Stimulated activated CD8-positive, alpha-beta memory T cell treated with anti-CD3 and anti-CD28 coated beads, Interleukin-4, amount 100 ng/mL, for 24 hours (primary cell): ENCODE measurements at places on chromosomes 6 and 20.
A peak's percentile ranks its signal among the peaks of the same experiment; 100 is the strongest.

DNA sequence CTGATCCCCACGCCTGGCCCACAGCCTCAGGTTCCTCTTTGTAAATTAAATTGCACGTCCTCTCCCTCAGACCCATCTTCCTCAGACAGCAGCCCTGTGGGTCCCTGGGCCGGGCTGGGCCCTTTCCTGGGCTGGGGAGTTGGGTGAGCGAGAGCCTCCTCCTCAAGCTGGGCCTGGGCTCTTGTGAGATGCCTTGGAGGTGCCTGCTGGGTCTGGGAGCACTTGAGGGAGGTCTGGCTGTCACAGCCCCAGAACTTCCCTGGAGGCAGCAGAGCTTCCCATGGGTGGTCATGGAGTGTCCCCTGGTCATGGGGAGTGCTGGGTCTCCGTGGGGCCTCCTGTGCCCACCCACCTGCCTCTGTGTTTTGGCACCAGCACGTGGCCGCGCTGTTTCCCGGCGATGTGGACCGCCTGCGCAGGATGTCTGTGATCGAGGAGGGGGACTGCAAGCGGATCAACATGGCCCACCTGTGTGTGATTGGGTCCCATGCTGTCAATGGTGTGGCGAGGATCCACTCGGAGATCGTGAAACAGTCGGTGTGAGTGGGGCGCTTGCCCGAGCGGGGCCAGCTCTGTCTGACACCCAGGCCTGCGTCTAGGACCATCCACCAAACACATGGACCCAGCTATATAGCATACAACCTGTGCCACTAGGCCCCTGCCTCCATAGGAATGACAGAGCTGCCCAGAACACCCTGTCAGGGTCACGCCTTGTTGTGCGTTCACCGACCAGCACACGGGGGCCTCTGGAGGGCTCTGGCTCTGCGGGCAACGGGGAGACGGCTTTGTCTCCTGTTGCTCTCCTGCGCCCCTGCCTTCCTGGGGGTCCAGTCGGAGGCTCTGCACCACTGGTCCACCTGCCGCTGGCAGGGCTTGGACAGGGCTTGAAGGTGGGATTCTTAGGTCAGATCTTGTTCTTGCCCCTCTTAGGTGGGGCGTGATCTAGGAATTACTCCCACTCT lies 33.0 kb downstream of the PYGB start:
- DNase-seq = no peak

DNA sequence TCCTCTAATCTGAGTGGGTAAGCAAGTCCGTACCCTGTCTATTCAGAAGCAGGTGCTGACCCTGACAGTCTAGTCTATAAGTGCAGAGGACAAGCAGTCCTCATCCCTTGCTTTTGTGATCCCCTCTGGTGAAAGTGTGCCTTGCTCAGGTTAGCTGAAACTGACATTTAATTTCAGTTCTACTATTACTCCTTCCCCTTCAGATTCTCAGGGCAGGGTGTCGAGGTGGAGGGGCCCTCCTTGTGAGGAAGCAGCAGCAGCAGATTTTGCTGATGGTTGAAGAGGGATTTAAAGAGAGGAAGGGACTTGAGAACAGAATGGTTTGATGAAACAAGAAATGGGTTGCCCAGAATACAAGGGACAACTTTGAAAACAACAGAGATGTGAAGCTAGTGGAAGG lies 309.3 kb downstream of the CLIC5 start:
- no peak for DNase-seq

GRCh38 chr20:2101057-2101864 lies at the start of gene STK35:
STK35 (plus strand) TSS chr20:2101827; CDS start chr20:2101882, 55 bp downstream.
- DNase-seq = peak; percentile 68

DNA sequence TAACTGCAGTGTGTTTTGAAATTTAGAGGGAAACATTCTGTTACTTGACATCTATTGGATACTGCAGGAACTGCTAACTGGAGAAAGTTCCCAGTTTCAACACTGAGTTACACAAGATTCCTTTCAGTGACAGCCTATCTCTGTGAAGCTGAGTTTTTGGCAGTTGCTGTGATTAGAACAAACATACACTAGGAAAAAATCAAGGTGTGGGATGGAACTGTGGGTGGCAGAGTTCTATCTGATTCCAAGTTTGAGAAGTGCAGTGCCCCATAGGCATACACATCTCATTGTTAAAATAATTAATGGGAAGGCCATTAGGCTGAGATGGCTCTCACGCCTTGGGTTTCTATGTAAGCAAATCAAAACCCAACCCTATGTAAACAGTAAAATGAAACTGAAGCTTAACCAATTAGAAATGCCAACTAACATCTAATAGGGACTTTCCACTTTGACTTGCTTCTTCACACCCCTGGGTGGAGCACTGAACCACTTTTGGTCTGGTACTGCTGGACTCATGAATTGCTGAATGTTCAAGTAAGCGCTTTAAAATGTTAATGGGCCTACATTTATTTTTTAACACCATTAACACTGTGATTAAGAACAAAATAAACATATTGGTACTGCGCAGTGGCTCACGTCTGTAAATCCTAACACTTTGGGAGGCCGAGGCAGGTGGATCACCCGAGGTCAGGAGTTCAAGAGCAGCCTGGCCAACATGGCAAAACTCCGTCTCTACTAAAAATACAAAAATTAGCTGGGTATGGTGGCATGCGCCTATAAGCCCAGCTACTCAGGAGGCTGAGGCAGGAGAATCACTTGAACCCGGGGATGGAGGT lies 55.2 kb upstream of the TBC1D7 start:
- DNase-seq = no peak

DNA sequence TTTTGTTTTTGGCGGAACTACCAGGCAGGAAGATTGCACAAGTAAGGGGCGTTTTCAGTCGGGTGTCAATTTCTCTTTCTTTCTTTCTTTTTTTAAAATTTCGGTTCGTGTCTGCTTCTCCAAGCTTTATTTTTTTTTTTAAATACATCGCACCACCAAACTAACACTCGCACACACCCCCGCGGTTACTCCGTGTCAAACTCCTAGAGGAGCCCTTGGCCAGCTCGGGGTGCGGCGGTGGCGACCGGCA lies 338 bp downstream of the UTRN start:
- DNase-seq = no peak

DNA sequence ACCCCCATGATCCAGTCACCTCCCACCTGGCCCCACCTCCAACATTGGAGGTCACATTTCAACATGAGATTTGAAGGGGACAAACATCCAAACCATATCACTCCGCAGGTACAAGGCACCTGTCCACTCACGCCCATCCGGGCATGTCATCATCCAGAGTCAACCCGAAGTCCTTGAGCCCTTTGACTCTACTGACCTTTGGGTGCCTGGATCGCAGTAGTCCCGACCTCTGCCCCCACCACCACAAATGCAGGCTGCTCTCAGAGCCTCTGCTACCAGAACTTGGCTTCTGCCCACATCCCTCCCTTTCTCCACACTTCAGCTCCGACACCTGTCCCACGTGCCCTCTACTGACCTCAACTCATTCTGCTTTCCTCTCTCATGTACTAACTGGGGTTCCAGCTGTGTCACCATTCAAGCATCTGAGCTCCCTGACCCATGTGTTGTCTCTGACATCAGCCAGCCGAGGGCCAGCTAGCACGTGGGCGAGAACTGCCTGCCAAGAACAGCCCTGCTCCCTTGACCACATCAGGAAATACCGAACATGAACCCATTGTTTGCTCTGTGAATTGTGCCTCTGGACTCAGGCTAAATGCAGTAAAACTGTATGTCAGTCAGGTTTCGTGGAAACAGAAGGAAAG lies 498.3 kb upstream of the SULF2 start:
- no peak for DNase-seq

GRCh38 chr20:1381753-1382591 lies 10.9 kb downstream of the FKBP1A start:
- no peak for DNase-seq

DNA sequence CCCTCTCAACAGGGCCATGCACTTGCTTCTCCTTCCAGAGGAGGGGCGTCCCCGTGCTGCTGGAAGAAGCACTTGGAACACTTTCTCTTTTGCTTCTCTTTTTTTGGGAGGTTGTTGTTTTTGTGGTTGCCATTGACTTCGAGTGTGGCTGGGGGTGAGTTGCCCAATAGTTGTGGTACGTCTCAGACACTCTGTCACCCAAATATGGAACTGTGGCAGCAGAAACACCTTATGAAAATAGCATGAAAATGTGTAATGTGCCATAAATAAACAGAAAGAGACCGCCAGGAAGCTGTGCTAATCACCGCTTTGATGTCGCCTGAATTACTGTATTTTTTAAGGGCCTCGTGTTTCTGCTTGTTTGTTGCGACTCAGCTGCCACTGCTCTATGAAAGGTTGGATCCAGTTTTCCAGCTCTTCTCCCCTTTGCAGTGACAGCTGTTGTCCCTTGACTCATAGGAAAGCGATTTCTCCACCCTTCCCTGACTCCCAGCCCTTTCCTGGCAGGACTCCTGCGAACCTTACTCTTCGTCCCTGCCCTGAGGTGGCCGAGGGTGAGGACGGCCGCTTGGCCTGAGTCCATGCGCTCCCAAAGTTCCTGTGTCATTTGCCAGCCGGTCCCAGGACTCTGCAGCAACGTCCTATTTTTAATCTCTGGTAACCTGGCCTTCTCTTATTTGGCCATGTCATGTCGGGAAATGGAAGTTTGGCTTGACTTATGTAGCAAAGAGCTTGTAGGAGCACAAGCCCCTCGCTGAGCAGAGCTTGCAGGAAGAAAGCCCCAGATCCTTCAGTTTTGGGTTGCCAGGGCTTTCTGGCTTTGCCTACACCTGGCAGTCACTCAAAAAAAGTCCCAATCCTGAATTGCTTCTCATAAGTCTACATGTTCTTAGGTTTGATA lies 694.6 kb downstream of the QKI start:
- no peak for DNase-seq

- DNase-seq = no peak
Observed at GRCh38 chr6:159902620-159903019, 11.8 kb downstream of the MAS1 start.

DNA sequence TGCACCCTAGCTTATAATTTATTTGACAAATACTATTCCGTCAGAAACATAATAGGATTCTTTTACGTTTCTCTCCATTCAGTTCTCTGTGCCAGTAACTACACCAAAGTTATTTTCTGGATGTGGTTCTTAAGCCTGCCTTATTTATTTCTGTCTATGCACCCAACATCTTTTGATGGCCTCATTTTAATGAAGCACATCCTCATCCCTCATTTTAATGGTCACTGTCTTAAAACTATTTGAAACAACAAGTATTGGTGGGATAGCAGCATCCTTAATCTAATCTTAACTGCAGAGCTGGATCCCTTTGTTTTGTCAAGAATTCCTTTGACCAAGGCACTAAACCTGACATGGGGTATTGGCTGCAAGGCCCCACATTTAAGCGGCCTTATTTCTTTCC lies 11.0 kb downstream of the FAM135A start:
- DNase-seq = no peak

DNA sequence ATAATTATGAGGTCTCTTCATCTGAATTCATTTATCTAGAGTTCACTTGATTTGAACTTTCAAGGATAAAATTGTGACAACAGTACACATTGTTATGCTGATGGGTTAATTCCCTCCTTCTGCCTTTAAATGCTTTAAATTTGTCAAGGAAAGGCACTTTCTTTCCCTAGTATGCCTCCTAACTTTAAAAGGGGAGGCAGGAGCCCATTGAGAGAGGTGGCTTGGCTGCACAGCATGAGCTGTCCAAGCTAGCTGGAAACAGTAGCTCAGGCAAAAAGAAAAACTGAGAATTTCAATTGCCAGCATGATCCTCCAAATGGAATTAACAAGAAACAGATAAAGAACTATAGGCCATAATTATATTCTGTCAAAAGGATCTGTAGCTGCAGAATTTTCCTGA lies 243.3 kb upstream of the GRIK2 start:
- DNase-seq = no peak

- DNase-seq = no peak
Observed at GRCh38 chr6:28267695-28268059, 734 bp downstream of the ZSCAN26 start.

- no peak for DNase-seq
Observed at GRCh38 chr6:72855471-72855870, 233.6 kb downstream of the KCNQ5 start.

- no peak for DNase-seq
Observed at GRCh38 chr6:21404577-21404976, 189.0 kb upstream of the SOX4 start.

GRCh38 chr20:1830240-1830639 lies 65.0 kb upstream of the SIRPA start:
- DNase-seq = no peak

- no peak for DNase-seq
Observed at GRCh38 chr20:9999645-10000044, 35.1 kb upstream of the ANKEF1 start.

GRCh38 chr6:13001927-13002326 lies 285.4 kb downstream of the PHACTR1 start:
- no peak for DNase-seq

GRCh38 chr20:8196096-8196495 lies 64.0 kb downstream of the PLCB1 start:
- DNase-seq = no peak

- no peak for DNase-seq
Observed at GRCh38 chr6:112331306-112331705, 15.8 kb upstream of the RFPL4B start.

DNA sequence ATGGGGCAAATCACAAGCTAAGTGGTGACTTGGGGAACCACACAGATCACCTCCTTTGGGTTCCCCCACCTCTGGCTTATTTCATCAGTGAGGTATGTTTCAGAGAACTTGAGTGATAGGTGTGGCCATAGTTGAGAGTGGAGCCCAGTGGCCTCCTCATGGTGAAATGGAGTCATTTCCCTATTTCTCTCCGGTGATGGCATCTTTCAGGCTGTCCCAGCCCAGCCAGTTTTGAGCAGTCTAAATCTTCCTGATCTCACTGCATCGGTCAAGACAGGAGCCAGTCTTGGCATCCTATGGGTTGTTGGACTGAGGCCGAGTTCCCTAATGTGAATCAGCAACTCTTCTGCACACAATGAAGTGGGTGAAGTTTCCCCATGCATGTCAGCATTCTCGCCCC lies 132.4 kb downstream of the EYA2 start:
- no peak for DNase-seq

DNA sequence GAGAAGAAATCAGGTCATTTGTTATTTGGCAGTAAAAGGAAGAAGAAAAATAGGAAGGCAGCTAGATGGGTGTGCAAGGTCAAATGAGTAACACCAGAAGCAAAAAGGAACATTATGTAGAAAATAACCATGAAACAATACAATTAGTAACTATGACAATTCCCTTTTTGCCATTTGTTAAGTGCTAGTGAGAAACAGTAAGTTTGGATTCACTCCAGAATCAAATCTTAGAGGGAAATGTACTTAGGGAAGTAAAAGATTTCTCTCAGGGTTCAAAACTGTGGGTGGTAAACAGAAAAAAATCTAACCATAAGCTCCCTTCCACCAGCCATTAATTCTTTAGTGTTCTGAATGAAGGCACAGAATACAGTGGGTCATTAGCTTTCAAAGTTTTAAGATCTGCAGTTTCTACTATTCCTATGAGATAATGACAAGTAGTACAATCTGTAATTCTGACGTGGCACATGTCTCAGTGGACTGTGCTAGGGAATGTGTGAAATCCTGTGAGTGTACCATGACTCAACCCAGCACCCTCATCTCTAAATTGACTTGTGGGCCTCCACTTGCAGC lies 17.1 kb downstream of the REPS1 start:
- DNase-seq = no peak

- DNase-seq = no peak
Observed at GRCh38 chr6:137892271-137892708, 25.2 kb downstream of the TNFAIP3 start.
